ENCODE measurements at places on chromosomes 5 and 9.

DNA sequence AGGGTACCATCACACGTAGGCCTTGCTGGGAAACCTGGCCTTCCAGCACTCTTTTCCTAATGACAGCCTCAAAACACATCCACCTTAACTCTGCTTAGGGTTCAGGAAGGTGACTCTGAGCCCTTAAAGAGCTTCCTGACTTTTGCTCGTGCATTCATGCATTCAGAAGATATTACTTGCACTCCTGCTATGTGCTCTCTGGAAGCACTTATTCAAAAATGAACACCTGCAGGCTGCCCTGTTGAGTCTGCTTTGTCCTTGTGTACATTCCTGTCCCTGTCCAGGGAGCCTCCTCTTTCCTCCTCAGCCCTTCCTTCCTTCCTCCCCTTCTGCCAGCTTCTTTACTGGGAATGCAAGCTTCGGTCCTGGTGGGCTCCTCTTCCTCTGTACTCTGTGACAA, 61.5 kb downstream of the SPRY4 start:
- DNase-seq: no peak

GRCh38 chr5:67363963-67364362, 167.4 kb upstream of the CD180 start:
- no peak for DNase-seq

DNA sequence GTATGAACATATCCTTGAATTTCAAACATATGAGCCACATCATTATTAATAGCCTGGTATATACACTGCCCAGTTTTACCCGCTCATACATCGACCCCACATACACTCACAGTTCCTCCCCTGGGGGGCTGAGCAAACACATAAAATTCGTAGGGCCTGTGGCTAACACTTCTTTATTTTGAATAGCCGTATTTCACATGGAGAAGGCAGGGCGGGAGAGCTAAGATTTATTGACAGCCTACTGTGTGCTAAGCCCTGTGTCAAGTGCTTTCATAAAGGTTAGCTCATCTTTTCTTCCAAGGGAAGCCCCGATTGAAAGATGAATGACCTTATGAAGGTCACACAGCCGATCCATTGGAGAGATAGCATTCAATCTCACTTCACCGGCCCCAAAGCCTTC, 134.4 kb downstream of the ENC1 start:
- DNase-seq: no peak

GRCh38 chr5:175773534-175774070, 97.8 kb upstream of the CPLX2 start:
- no peak for DNase-seq

DNA sequence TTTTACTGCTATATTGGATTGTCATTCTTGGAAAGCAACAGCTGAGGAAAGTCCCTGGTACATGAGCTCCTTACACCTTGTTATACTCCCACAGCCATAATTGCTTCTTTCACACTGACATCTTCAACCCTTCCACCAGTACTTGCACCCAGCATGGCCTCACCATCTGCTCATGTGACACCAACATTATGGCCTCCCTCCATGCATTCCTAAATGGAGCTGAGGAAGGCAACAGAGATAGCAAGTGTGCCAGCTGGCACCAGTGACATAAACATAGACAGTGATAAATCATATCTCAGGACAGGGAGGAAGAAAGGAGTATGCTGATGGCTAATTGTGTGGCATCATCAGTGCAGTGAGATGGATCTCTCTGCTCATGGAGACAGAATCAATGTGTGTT, 119.5 kb downstream of the BAAT start:
- no peak for DNase-seq

DNA sequence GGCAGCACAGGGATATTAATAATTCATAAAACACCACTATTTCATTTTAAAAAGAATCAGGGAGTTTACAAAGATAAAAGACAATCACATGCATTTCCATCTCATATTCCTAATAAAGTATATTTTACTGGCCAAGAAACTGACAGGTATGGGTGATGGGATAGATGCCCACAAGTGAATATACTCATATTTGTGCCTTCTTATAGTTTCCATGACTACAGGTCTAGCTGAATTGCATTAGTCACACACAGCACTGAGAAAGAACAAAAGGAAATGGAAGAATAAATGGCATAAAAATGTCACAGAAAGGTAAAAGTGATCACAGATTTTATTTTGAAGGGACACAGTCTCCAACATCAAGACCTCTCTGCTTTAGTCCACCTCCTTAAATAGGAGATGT, 193.5 kb downstream of the PLK2 start:
- DNase-seq: no peak

- DNase-seq: no peak
Measured at GRCh38 chr5:113495422-113495841, 7.2 kb upstream of the MCC start.

DNA sequence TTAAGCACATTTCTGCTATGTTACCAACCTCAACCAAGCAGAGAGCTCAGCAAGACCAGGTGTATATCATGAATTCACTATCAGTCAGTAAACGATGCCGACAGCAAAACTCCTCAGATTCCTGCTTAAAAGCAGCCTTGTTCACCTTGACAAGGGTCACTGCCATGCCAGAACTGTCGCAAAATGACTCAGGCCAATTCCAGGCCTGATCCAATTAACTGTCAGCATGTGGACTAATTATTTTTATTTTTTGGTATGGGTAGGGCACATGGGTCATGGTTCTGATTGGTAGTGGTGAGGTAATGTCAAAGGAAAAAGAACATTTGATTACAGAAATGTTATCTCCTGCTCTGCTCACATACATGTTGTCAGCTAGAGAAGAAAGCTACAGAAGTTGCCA, 214.2 kb upstream of the OTULINL start:
- DNase-seq: no peak
